Lower lobe of right lung (tissue), 2 donors: ENCODE measurements at places on chromosomes 5 and 9.

DNA sequence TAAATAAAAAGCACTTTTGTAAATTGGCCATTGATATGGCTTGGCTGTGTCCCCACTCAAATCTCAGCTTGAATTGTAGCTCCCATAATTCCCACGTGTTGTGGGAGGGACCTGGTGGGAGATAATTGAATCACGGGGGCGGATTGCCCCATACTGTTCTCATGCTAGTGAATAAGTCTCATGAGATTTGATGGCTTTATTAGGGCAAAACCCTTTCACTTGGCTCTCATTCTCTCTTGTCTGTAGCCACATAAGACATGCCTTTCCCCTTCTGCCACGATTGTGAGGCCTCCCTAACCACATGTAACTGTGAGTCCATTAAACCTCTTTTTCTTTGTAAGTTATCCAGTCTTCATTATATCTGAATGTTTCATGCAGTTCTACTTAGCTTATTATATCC, 153.2 kb downstream of the TARS1 start:
- no peak for DNase-seq

DNA sequence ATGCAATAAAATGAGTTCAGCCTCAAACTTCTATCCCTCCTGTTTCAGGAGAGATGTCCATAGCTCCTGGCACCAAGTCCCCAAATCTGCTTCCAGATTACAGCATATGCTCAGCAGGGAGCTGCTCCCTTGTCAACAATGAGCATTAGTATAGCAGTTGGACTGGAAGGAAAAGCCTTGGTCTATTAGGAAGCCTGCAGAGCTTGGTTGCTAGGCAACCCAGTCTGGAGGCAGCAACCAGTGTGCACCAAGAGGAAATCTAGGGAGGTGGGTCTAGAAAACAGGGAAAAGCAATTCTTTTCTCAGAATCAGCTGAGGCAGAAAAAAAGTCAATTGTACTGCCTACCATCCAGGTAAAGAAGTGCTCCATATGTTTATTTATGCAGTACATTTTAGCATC, 229.5 kb upstream of the NMUR2 start:
- DNase-seq = no peak

GRCh38 chr5:9356351-9356825, 189.5 kb downstream of the SEMA5A start:
- no peak for DNase-seq

GRCh38 chr5:139964994-139965565, 78.0 kb downstream of the NRG2 start:
- DNase-seq = no peak

GRCh38 chr9:97243606-97244005, 63.9 kb upstream of the CCDC180 start:
- DNase-seq = no peak

DNA sequence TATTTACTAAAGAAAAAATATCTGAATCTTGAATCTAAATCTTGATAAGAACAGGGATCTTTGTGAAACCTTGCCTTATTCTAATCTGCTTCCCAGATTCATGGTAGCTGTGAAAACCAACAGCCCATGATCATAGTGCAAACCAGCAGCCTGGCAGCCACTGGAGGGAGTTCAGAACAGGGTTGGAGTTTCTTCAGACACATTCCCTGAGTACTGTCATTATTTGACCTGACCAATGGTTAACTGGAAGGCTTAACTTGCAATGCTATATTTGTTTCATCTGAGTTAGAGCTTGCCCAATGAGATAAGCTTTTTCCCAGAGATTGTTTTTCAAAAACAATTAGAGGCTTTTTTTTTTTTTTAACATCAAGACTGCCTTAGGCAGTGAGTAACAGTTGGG, 47.8 kb downstream of the LOX start:
- DNase-seq = no peak

DNA sequence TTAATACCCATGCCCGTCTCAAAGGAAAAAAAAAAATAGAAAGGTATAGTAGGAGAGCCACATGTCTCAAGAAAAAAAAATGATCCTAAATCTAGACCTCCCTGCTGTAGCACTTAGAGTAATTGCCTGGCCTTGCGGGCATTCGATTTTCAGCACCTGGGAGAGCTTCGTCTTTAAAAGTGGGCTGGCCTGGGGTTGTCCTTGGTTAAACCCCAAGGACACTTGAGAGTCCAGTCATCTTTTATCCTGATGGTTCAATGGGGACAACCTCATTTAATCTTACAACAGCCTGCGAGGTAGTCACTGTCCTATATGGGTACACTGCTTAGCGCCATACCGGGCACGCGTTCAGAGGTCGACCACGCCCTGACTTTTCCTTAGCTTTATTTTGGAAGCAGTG, 60.1 kb downstream of the MAT2B start:
- no peak for DNase-seq

GRCh38 chr5:112570708-112571444, 151.8 kb upstream of the EPB41L4A start:
- DNase-seq = no peak

GRCh38 chr5:97624886-97625285, 441.8 kb upstream of the RIOK2 start:
- no peak for DNase-seq

DNA sequence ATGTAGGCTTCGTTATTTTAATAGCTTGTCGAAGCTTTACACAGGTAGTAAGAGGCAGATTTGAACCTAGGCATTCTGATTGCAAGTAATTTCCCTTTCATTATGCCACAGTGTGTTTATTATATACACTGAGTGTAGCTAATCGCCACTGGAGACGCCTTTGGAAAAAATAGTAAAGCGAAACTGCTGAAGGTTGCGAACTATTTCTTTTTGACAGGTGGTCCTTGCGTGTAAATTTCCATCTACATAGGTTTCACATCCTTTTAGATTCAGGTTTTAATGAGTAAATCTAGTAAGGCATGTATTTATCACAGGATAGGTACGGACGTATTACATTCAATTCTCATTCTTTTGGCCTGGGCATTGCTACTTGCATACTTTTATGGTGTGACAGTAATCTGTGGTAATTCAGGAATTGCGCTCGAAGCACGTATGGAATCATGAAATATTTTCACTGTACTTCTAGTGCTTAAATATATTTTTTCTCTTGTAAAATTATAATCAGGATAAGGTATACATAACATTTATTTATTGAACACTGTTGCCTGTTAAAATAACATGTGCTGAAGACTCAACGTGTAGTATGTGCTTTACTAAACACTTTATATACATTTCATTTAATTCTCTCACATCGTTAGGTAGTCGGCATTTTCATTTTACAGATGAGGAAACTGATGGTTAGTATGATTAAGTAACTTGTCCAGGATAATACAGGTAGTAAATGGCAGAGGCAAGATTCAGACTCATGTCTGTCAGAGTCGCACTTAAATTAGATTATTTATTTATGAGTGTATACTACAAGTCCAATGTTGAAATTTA, 1.8 kb downstream of the MARCHF6 start:
- DNase-seq = no peak

DNA sequence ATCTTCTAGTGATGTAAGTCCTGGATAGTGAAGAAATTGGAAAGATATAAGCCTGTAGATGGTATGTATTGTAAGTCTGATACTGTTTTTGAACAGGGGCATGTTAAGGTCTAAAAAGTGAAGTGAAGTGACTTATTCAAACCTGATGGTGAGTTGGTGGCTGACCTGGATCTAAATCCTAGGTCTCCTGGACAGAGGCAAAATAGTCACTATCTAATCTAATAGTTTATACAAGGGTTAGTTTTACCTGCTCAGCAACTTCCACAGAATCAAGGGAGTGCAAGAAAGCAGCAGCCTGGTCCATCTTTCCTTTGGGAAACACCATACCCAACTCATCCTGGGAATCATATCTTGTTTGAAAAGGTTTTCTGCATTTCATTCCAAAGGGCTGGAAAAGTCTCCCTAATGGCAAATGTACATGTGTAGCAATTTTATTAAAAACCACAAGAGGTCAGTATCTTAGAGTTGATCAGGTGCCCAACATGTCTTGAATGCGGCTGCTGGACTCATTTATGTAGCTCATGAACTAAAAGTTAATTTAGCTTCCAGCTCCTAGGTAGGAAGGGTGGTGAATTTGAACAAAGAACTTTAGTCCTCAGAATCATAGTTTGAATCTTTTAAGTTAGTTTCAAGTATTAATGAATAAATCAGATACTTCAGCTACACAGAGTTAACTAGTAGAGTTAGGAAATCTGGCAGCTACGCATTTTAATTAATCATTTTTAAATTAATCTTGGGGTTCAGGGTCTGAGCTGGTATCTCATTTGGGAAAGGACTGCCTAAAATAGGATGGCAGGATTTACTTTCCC, 26.0 kb downstream of the SKP2 start:
- DNase-seq = no peak

DNA sequence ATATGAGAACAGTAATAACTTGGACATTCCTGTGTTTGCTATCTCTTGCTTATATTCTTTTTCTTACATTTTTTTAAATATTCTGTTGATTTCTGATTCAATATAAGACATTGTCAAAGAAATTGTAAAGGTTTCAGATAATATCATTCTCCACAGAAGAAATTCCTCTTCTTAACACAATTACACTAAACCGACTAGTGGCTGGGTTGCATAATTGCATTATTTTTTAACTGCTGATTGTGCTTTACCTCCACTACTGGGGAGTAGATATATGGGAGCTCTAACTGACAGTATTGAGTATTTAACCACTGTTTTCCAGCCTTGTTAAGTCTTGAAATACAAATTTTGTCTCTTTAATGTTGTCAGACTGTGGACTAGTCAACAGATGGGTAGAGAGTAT, 723.8 kb upstream of the EDIL3 start:
- no peak for DNase-seq

GRCh38 chr5:14776602-14777001, 95.0 kb downstream of the ANKH start:
- DNase-seq = no peak

DNA sequence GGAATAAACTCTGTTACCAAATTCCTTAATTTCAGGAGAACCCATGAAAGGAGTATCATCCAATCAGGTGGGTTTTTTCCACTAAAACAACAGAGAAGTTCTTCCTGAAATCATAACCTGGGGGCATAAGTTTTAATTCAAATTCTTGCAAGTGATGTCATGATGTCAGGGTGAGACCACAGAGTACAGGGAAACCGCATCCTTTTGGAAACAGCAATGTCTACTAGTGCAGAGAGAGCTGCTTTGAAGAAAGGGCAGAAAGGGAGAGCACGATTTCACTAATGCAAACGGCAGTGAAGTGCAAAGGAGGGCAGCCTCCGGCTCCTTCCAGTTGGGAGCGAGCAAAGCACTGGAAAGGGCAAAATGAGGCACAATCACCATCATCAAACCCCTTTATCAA, 20.6 kb upstream of the CMBL start:
- DNase-seq = no peak

DNA sequence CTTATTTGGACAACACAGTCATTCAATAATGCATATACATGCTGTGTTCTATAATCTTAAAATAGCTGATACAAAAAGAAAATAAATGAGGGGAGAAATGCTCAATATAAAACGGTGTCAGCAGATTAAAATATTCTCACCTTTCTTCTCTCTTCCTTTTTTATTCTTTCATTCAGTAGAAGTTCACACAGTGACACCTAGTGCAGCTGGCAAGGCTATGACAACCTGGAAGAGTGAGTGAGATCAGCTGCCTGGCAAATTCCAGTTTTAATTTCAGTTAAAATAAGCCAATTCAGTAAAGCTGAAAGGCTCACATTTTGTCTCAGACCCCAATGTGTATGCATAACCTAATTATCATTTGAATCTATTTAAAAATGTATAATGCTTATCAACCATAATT, 150.3 kb downstream of the RASEF start:
- DNase-seq = no peak

DNA sequence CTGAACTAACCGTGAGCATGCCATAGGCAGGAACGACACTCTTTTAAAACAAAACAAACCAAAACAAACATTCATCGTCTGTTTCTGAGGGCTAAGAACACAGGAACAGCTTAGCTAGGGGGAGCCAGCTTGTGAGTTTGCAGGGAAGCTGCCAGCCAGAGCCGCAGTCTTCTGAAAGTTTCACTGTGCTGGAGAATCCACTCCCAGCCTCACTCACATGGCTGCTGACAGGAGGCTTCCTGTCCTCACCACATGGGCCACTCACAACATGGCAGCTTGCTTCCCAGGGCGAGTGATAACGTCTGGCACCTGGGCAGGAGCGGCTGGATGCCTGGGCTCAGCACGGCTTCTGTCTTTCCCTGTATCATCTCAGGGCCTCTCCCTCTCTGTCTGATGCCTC, 275.2 kb downstream of the MSX2 start:
- DNase-seq = no peak
